AG08396 (cell line): ENCODE measurements at places on chromosomes 13 and 19.

- no peak for DNase-seq
Observed at GRCh38 chr13:31121379-31122140, 40.1 kb downstream of the HSPH1 start.

DNA sequence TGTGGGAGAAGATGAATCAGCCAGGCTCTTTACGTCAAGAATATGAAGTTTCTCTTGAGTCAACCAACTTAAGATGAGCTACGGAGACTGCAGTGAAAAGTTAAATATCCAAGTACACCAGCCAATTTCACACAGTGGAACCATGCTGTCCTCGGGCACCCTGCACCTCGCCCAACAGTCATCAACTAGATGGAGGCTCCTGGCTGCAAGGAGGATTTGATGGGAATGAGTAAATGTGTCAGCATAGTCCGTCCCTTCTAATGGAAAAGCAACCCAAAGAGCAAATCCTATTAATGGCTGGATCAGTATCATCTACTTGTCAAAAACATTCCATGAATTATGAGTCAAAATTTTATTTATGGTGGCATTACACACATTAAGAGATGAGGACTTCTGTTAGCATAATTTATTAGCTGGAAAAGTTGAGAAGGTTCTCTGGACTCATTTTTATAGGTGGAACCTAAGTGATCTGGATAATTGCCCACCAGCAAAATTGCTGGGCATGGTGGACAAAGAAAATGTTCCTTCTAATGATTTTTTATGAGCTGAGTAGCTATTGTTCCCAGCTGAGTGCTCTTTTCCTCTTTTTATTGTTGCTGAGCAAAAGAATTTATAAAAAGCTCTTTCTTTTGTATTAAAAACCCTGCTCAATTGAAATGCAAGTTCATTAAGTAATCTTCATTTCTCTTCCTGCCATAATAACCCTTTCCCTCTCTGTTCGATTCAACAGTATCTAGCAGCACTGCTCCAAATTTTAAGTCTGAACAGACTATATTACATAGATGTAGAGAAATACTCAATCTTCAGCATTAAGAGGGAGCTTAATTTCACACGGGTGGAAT is 88.4 kb downstream of the DNAJC15 start:
- no peak for DNase-seq

- no peak for DNase-seq
Observed at GRCh38 chr13:24161980-24162525, 1.5 kb downstream of the SPATA13 start.

GRCh38 chr13:99103536-99103935 is 97.1 kb upstream of the UBAC2 start:
- no peak for DNase-seq

DNA sequence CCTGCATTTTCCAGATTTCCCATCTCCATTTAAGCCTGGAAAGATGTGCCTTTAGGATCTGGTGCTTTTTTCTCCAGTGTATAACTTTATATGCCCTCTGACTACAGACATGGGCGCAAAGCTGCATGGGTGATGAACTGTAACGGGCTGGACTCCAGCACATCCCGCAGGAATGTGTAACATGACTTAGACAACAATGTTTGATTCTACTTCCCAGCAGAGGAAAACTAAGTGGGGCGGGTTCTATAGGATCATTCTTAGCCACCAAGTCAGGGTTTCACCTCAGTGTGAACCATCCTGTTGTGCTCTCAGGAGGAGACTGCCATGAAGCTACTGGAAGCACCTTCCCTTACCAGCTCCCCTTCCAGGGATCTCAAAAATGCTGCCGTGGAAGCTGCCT is 93.2 kb upstream of the SERP2 start:
- no peak for DNase-seq

DNA sequence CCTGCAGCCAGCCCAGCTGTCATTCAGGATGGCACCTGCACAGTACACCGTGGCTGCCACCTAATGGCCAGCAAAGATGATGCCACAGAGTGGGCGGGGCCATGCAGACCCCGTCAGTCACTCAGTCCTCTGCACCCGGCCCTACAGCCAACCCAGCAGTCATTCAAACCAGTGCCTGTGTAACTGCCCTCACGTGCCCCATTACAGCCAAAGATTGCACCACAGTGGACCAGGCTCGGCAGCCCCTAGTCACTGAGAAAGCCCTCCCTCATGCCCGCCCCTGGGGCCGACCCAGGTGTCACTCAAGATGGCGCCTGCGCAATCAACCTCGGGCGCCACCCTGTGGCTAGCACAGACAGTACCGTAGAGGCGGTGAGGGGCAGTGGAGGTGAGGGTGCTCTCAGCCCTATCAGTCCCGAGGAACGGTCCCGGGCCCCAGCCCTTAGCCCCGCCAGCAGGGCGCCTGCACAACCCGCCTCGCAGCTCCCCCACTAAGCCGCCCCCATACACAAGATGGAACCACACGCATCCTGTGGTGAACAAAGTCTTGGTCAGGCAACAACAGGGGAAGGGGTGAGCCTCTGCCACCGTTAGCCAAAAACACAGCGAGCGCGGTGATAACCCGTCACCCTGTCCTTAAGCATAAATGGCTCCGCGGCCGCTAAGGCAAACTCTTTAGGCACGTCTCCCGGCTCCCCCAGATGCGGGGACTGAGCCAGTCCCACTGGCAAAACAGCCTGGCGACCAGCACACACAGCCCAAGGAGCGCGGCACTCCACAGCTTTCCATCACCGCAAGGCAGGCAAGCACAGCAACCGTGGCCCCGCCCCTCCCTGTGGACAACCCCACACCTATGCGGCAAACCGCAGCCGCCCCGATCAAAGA is 2.3 kb downstream of the PEG3 start:
- DNase-seq, result no peak

- DNase-seq, result no peak
Observed at GRCh38 chr19:28446511-28446910, 766.4 kb downstream of the UQCRFS1 start.

- DNase-seq, result peak; percentile 2
Observed at GRCh38 chr13:85411591-85411990, 387.6 kb downstream of the SLITRK6 start.

GRCh38 chr13:112012016-112012704 is 54.8 kb upstream of the SOX1 start:
- DNase-seq, result no peak

- DNase-seq, result no peak
Observed at GRCh38 chr19:27709496-27709895, 1503.5 kb downstream of the UQCRFS1 start.

DNA sequence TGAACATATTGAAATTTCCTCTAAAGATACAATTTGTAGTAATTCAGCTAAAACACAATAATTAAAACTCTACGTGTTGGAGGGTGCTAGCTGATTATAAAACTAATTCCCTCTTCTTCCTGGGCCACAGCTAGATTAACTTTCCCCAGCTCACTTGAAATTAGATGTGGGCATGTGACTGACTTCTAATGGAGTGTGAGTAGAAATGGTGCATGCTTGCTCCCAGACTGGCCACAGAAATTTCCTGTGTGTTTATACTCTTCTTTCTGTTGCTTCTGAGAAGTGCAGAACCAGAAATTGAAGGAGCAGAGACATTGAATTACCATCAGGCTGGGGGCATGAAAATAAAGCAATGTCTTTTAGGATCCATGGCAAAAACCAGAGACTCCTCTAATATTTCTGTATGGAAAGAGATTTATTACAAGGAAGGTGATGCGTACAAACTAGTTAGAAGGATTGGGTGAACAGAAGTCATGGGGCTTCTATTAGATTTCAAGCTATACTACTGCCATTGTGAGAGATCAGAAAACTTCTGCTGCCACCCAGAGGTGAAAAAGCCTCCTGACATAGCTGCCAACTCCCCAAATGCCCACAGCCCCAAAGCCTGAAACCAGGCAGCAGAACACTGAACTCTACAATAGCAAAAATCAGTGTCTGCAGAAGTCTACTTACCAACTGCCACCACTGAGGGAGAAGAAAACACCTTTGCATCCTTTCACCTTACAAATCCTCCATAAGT is 379.2 kb upstream of the MIR17HG start:
- DNase-seq, result no peak

GRCh38 chr13:73450583-73450982 is 391.8 kb downstream of the KLF5 start:
- DNase-seq, result no peak

- peak; percentile 77 for DNase-seq
Observed at GRCh38 chr19:5339950-5340636, 519 bp downstream of the PTPRS start.

- DNase-seq, result peak; percentile 32
Observed at GRCh38 chr19:16702123-16702522, 17.5 kb upstream of the NWD1 start.

DNA sequence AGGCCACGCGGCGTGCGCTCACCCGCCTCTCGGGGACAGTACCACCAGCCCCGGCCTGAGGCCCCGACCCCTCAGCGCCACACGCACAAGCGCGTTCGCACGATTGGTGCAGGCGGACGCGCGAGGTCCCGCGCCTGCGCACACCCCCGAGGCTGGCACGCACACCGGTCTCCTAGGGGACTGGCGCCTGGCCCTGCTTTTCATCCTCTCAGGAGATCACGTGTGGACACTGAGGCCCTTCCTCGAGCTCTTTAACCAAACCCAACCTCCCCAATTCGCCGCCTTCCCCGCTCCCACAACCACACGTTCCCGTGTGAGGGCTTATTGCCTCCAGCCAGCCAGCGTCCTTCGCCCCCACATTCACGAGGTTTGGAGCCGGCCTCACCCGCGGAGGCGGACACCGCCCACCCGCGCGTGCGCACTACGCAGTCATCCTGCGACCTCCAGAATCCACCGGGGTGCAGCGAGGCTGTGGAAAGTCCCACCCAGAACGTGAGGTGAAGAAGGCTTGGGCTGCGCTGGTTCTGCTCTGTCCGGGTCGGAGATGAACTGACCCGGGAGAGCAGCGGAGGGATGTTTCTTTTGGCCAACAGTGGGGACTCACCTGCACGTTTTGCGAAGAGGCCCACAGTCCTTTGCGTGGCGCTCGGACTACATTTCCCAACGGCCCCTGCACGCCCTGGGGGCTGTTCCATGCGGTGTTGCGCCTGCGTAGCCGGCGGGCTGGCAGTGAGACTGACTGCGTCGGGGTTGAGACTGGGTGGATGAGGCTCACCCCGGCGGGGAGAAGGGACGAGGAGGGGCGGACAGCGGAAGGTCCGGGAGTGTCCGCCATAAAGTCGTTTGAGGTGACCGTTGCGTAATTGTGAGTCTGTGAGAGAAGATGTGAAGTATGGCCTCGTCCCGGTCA is 539 bp upstream of the ZNF667 start:
- peak; percentile 97 for DNase-seq

GRCh38 chr19:47406711-47407416 is 12.5 kb downstream of the MEIS3 start:
- DNase-seq, result no peak

- no peak for DNase-seq
Observed at GRCh38 chr19:56091751-56092546, 29.1 kb downstream of the ZNF787 start.

GRCh38 chr19:18460900-18461299 is 23.0 kb upstream of the ISYNA1 start:
- no peak for DNase-seq

DNA sequence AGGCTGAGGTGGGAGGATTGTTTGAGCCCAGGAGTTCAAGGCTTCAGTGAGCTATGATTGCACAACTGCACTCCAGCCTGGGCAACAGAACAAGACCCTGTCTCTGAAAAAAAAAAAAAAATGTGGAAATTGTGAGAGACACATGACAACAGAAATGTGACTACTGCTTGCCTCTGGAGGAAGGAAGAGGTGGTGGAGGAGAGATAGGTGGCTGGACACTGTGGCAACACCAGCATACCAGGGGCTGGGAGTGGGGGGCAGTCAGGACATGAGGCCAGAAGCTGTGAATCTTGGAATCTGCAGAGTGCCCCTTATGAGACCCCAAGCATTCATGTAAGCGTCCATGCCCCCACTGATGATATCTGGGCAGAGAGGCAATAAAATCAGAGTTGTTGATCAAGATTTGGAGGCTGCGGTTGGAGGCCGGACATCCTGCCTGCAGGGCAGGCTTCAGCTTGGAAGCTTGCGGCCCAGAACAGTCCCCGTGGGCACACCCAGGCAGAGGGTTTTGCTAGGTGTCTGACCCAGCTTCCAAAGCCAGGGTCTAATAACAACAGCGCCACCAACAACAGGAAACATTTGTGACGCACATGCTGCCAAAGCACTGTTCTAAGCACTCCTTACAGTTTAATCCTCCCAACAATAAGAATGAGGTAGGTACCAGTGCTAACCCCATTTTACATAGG is 16.9 kb downstream of the FAM187B start:
- no peak for DNase-seq

DNA sequence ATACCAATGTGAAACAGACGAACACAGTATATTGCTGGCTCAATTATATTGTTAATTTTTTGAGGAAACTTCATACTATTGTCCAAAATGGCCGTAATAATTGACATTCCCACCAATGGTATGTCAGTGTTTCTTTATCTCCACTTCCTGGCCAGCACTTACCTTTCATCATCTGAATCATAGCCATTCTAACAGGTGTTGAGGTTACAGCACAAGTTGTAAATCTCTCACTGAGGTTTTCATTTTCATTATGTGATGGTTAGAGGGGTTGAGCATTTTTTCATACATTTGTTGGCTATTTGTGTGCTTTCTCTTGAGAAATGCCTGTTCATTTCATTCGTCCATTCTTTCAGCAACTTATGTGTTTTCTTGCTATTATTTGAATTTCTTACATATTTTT is 824.0 kb downstream of the UQCRFS1 start:
- DNase-seq, result no peak

DNA sequence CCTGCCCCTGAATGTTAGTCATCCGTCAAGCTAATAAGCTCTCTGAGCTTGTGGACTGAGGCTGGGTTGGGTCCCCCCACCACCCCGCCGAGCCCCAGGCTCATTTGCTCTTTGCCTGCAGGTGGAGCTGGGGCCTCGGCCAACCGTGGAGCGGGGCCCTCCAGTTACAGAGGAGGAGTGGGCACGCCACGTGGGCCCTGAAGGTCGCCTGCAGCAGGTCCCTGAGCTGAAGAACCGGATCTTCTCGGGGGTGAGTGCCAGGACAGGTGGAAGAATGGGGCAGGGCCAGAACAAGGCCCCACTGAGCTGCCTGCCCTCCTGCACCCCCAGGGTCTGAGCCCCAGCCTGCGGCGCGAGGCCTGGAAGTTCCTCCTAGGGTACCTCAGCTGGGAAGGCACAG is 5.1 kb downstream of the TBC1D17 start:
- DNase-seq, result no peak

- DNase-seq, result peak; percentile 12
Observed at GRCh38 chr19:27971071-27971470, 1241.9 kb downstream of the UQCRFS1 start.

DNA sequence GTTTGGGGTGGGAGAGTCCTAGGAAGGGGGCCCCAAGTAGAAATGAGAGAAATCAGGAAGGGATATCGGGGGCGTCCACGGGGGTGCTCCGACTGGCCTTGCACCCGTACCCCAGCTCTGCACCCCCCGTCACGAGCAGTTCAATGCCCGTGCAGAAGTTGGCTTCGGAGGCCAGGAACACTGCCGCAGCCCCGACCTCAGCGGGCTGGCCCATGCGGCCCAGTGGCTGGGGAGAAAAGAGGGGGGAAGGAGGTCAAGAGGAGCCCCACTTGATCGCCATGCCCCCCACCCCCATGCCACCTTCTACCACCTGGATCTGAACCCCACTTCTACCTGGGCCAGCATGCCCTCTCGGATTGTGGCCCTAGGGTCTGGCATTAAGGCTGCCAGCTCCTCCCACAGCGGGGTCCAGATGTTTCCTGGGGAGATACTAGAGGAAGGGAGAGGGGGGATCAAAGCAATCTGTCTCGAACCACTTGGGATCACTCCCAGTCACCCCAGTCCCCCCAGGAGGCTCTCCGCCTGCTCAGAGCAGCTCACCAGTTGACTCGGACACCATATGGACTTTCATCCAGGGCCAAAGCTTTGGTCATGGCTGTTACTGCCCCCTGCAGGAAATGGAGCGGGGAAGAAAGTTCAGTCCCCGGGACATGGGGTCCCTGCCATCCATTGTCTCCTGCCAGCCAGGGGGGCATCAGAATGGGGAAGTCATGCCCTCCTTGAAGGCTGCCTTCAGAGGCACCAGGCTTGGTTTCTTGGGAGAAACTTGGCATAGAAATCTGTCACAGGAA is 2.5 kb upstream of the BCAT2 start:
- no peak for DNase-seq
